Activated CD4-positive, alpha-beta T cell treated with anti-CD3 and anti-CD28 coated beads, Interleukin-2, amount 10 ng/mL, durations not matched to agents 24 days and 14 days (primary cell): ENCODE measurements at places on chromosomes 13 and 19. TPM values are rescaled to one million over a fixed set of nuclear protein-coding genes. Genes with fewer than 3 reads are reported as not detected.

DNA sequence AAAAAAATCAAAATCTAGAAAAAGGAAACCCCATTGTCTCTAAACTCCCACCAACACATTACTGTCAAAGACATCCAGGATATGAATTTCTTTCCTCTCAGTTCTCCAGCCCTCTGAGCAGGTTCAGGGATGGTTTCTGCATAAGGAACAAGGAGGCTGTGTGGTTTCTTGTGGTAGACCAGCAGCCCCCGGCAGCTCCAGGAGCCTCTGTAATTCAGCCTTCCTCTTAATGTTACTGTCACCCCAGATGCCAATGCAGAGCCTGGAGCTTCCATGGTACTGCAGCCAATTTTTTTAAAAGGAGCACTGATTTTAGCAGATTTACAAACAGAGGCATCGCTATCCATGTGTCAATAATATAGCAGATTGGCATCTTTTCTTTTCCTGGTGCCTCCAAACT is 100.6 kb upstream of the FAM216B start:
- DNase-seq, result no peak

DNA sequence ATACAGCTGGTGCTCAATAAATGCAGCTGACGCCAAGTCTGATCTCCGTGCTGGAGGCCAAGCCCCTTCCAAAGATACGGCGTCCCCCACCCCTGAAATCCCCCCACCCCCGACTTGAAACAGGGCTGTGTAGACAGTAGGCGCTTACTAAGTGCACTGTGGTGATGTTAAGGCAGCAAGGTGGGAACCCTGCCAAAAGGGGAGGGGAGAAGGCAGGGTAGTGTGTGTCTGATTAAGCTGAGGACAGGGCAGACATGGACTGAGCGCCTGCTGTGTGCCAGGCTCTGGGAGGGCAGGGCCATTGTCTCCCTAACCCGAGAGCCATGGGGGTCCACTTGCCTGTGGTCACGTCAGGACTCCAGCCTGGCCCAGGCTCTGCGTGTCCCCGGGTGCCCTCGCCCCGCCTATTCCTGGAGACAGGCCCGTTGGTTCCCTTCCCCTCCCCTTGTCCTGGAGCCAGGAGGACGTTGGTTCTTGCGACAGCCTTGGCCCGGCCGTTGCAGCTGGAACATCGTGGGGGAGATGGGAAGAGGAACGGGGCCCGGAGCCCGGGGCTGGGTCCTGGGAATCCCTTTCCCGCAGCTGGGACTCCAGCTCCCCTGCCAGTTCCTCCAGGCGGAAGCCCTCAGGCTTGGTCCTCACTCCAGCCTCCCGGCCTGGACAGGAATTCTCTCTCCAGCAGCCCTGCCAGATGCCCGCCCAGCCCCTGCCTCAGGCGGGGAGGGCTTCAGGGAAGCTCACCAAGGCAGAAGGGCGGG is 1.7 kb upstream of the ELANE start:
- no peak for DNase-seq

GRCh38 chr19:2054763-2055162 is 3.7 kb upstream of the MKNK2 start:
- DNase-seq, result peak; percentile 65

Gene NKPD1
- total RNA-seq, result 0.16 and 0.28 TPM in 2 replicates

- DNase-seq, result peak; percentile 90
These were observed 25.6 kb downstream of the NOSIP start for GRCh38 chr19:49554701-49555181.

DNA sequence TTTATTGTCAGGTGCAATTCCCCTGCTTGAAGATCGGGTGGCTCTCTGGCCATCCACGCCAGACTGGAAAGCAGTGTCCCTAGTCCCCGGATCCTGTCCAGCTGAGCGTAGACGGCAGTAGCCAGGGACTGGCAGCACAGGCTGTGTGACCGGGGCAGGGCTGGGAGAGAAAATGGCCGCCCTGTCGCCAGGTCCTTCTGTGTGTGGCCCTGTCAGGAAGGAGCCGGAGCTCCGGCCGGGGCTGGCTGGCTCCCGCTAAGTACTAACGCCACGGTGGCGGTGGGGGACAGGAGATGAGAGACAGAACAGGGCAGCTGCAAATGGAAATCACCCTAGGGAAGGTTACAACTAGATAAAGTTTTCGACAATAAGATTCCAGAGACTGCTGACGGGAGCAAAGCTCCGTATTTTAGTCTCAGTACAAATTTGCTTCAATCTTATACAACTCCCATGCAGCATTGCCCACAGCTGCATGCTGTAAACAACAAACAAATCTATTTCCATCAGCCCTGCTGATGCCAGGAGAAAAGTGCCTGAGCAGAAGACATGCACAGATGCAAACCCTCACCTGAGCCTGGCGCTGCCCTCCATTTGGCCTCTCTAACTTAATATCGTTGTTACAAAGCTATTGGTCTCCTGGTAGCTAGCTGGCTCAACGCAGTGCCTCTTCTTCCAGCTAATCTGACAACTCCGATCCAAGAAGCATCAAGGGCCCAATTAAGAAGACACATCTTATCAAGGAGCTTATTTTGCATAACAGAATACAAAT is 253.0 kb downstream of the TSHZ3 start:
- DNase-seq, result no peak

DNA sequence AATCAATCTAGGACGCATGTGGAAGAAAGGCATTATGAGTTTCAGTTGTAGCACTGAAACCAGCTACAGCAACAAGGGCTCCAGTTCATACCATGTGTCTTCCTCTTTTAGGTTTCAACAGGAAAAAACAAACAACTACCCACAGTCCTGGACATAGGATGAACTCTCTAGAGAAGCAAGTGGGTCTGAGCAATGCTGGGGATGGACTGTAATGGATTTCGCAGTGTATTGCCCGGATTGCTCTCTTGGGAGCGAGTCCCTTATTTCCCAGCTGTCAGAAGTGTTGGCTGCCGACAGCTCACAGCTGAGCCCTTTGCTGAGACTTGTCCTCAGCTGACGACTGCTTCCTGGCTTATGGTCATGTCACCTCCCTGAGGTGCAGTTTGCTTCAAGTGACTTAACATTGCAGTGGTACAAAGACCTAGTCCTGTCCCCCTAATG is 12.1 kb upstream of the MYCBP2 start:
- peak; percentile 65 for DNase-seq

DNA sequence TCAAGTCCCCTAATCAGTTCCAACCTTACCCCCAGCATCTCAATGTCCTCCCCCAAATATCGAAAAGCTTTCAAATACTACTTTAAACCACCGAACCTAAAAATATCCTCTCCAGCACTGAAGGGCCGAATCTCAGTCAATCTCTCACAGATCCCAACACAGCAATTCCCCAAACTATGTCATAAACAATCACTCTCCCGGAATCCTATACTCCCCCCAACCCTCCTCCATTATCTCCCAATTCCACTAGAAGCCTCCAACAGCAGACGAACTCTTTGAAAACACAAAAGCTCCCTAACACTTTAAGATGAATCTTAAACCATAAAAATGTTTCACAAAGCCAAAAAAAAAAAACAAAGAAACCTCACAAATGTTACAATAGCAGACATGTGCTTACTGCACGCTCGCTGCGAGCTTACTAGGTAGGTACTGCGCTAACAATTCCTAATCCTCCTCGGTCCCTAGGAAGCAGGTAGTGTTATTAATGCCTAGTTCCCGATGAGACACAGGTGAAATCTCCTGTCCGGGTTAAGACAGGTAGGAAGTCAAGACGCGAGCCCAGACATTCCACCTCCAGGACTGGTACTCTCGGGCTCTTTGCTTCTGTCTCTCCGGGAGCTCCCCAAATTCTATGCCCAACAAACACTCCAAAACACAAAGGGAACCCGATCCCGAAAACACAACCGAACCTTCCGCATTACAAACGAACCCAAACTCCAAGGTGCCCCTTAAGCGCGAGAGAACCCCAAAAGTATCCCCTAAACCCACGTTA is 14.2 kb downstream of the FBXO46 start:
- DNase-seq, result peak; percentile 79

DNA sequence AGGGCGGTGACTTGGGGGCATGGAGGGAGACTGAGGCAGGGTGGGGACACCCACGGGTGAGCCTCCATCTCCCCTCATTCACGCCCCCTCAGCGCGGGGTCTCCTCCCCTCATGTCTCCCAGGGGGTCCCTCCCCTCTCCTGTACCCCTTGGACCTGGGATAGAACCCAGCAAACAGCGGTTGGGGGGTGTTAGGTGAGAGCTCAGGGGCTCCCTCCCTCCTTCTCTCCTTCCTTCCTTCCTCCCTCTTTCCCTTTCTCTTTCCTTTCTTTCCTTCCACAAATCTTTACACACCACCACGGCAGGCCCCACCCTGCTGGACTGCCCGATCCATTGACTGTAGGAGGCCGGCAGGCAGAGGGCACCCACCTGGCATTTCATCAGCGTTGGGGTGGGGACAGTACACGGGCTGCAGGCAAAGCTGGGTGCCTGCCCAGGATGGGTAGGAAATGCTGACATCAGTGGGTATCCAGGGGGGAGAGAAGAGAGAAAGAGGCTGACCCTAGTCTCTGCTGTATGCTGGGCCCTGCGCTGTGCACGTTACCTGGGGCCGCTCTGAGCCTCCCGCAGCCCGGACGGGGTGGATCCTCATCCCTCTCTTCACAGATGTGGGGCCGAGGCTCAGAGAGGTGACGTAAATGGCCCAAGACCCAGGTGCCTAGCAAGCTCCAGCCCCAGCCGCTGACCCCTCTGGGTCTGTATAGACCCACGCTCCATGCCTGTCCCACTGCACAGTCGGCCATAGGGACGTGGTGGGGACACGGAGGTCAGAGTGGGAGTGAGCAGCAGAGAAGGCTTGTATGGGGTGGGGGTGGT is 3.5 kb downstream of the SSC5D start:
- DNase-seq, result no peak

- no peak for DNase-seq
These were observed 25.1 kb downstream of the ATP4B start for GRCh38 chr13:113632706-113633484.

Gene NMRK2
- not detected in 2 replicates for total RNA-seq

Gene PLK5
- total RNA-seq, result not detected in 2 replicates

Gene UPF1
- total RNA-seq, result 97.6 and 110 TPM in 2 replicates
